ENCODE measurements at places on chromosomes 1 and 21.

- no peak for DNase-seq
These were observed 7.5 kb downstream of the CD55 start for GRCh38 chr1:207328908-207329440.

GRCh38 chr1:26790551-26790953, 2.8 kb downstream of the PIGV start:
- DNase-seq = no peak

DNA sequence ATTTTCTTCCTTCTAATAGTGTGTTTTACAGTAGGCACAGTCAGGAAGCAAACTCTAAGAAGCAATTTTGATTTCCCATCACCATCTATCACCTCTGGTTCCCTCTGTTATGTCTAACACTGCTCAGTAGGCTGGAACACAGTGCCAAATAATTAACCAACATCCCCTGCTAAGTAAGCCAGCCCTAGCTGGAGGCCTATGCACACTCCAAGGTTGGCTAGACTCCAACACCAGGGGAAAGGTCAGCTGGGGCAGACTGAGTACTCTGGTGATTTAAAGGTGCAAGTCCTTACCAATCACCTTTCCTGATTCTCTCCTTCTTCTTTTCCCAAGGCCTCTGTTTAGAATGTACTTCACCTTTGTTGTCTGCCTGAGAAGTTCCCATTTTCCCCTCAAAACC, 46.5 kb upstream of the BEND5 start:
- no peak for DNase-seq

- no peak for DNase-seq
These were observed 25.0 kb upstream of the TSPAN2 start for GRCh38 chr1:115114308-115114707.

GRCh38 chr1:12015001-12015491, 4.3 kb upstream of the MIIP start:
- DNase-seq = no peak

- no peak for DNase-seq
These were observed 6.7 kb downstream of the GON4L start for GRCh38 chr1:155850345-155850744.
